ENCODE measurements at places on chromosomes 2 and 18. TPM values are rescaled to one million over a fixed set of nuclear protein-coding genes. Genes with fewer than 3 reads are reported as not detected.

The COL3A1 gene
- total RNA-seq = not detected

GRCh38 chr2:85277416-85278158, 50.2 kb downstream of the TGOLN2 start:
- H3K4me1 ChIP-seq = no peaks in the 10 kb centered on the region
- no peak overlapping the region for H3K4me3 ChIP-seq
- peaks cover 13% of the 10 kb centered on the region for H3K27me3 ChIP-seq
- DNase-seq = no peak
- H3K36me3 ChIP-seq = no peaks in the 10 kb centered on the region

The ANKRD30BL gene
- 0.20 TPM for total RNA-seq

The SLC5A6 gene
- 31.6 TPM for total RNA-seq

The CCDC74A gene
- 4.9 TPM for total RNA-seq

- H3K27me3 ChIP-seq = peaks cover 35% of the 10 kb centered on the region
- no peak overlapping the region for H3K4me3 ChIP-seq
- H3K36me3 ChIP-seq = no peaks in the 10 kb centered on the region
- no peak for DNase-seq
Measured at GRCh38 chr2:176612736-176613135, 343.5 kb downstream of the MTX2 start.

GRCh38 chr2:47631792-47632398, 151.1 kb upstream of the MSH6 start:
- no peaks in the 10 kb centered on the region for H3K36me3 ChIP-seq
- no peak overlapping the region for H3K4me3 ChIP-seq
- no peak overlapping the region for H3K27ac ChIP-seq
- no peak for DNase-seq
- H3K4me1 ChIP-seq = peaks cover 3% of the 10 kb centered on the region

DNA sequence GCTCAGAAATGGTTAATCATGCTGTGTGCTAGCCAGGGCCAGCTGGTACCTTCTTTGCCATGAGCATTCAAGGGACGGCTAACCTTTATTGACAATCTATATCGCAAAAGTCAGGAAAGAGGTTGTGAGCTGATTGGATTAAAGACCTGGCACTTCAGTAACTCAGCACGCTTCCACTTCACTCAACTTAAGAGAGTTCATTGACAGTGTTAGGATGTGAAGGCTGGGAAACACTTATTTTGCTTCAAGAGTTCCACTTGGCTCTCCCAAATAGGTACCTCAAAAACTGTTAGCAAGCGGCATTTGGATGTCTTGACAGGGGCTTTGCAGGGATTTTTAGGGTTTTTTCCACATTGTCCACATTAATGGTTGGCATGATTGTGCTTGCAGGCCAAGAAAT, 25.1 kb upstream of the TXNDC2 start:
- no peak for DNase-seq
- H3K27ac ChIP-seq = no peak overlapping the region
- peaks cover 2% of the 10 kb centered on the region for H3K4me1 ChIP-seq
- peaks cover 2% of the 10 kb centered on the region for H3K27me3 ChIP-seq
- H3K36me3 ChIP-seq = no peaks in the 10 kb centered on the region

- DNase-seq = no peak
- peaks cover 43% of the 10 kb centered on the region for H3K36me3 ChIP-seq
- peak overlapping the region; percentile 73 for H3K27ac ChIP-seq
- no peaks in the 10 kb centered on the region for H3K27me3 ChIP-seq
- peaks cover 27% of the 10 kb centered on the region for H3K4me1 ChIP-seq
- peak overlapping the region; percentile 50 for H3K4me3 ChIP-seq
Measured at GRCh38 chr18:80126797-80127196, 17.7 kb downstream of the ADNP2 start.

GRCh38 chr2:70399046-70399445, 97.2 kb upstream of the FAM136A start:
- peaks cover 3% of the 10 kb centered on the region for H3K4me1 ChIP-seq
- no peak overlapping the region for H3K4me3 ChIP-seq
- H3K27me3 ChIP-seq = peaks cover 20% of the 10 kb centered on the region

DNA sequence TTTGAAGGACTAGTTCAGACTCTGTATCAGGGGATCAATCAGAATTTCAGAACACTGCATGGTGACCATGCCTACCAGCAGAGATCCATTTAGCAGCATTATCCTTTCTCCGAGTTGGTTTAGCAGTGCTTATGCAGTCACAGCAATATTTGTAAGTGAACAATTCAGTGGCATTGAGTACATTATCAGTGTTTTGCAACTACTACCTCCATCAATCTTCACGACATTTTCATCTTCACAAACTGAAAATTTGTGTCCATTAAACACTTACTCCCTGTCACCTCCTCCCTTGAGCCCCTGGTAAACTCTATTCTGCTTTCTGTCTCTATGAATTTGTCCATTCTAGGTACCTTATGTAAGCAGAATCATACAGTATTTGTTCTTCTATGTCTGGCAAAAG, 20.1 kb downstream of the SLC9A2 start:
- H3K27me3 ChIP-seq = peaks cover 21% of the 10 kb centered on the region
- no peak for DNase-seq
- H3K36me3 ChIP-seq = no peaks in the 10 kb centered on the region
- H3K4me1 ChIP-seq = no peaks in the 10 kb centered on the region
- no peak overlapping the region for H3K27ac ChIP-seq

The C2orf66 gene
- total RNA-seq = 0.17 TPM

- no peaks in the 10 kb centered on the region for H3K4me1 ChIP-seq
- no peak overlapping the region for H3K4me3 ChIP-seq
- H3K36me3 ChIP-seq = no peaks in the 10 kb centered on the region
- peaks cover 4% of the 10 kb centered on the region for H3K27me3 ChIP-seq
Measured at GRCh38 chr2:121746071-121746578, 9.3 kb upstream of the TSN start.

DNA sequence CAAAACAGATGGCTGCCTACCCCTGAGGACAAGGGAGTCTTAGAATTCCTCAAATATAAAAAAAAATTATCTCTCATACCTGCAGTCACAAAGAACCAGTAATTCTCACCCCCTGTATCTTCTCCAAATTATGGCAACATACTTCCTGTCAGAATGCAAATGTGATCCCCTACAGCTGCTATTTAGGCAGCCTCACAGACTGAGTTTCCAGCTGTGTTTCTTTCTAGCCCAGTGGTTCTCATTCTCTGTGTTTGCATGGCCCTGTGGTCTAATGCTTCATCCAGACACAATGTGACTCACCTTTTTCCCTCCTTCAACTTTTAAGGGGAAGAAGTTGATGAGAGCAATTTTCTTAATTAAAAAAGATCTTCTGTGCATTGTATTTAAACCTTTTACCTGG, 726.3 kb downstream of the TSN start:
- H3K27ac ChIP-seq = no peak overlapping the region
- no peak overlapping the region for H3K4me3 ChIP-seq
- H3K36me3 ChIP-seq = no peaks in the 10 kb centered on the region

The LYPD6B gene
- total RNA-seq = not detected

DNA sequence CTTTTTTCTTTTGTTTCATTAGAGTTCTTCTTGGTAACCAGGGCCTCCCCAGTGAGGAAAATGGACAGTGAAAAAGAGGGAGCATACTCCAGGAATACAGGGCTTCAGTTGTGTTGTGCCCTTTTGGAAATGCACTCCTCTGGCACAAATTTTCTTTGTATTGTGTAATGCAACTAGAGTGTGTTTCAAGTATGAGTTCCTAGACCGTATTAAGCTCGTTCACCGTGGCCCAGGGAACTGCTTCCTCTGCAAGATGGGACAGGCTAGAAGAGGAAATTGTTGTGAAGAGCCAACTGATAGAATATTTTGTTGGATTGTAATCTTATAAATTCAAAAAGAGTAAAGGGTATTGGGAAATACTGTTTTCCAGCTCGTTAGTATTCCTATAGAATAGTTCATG, 137.2 kb upstream of the TTC39C start:
- peaks cover 2% of the 10 kb centered on the region for H3K36me3 ChIP-seq
- peaks cover 6% of the 10 kb centered on the region for H3K4me1 ChIP-seq
- peaks cover 22% of the 10 kb centered on the region for H3K27me3 ChIP-seq
- H3K4me3 ChIP-seq = no peak overlapping the region
- no peak overlapping the region for H3K27ac ChIP-seq
- no peak for DNase-seq

DNA sequence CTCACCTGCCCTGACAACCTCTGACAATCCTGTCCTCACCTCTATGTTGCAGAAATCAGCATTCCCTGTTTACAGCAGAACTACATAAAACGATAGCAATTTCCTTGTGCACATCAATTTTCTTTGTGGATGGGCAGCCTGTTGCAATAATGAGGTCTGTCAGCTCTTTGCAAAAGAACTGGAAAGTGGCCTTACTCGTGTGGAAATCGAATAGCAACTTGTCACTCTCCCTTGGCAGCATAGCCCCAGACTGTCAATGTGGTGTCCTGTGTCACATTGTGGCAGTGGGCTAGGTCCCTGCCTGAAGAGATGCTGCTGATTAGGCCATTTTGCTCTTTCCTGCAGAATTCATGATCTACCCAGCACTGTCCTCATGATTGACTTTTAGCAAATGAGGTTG, 531.9 kb downstream of the CCDC85A start:
- no peak overlapping the region for H3K4me3 ChIP-seq
- H3K4me1 ChIP-seq = no peaks in the 10 kb centered on the region
- no peaks in the 10 kb centered on the region for H3K27me3 ChIP-seq
- no peak for DNase-seq
- H3K27ac ChIP-seq = no peak overlapping the region

DNA sequence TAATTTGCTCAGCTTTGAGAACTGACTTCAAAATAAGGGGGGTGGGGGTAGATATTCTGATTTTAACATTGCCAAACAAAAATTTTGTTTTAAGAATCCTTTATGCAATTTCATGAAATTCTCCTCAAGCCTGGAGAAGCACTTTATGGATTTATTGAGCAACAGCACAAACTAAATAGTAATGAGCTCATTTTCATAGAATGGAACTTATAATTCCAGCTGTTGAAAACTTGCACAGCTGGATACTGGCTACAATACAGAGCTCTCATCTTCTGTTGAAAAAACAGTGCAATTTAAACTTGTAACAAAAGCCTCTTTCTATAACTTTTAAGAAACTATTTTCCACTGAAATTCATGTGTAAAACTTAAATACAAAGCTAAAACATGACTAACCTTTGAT, 137.6 kb upstream of the FN1 start:
- no peak for DNase-seq
- H3K27me3 ChIP-seq = peaks cover 8% of the 10 kb centered on the region
- no peak overlapping the region for H3K4me3 ChIP-seq

- peaks cover 70% of the 10 kb centered on the region for H3K27me3 ChIP-seq
- H3K27ac ChIP-seq = no peak overlapping the region
- H3K4me1 ChIP-seq = peaks cover 6% of the 10 kb centered on the region
Measured at GRCh38 chr18:77248873-77249568, 627 bp upstream of the GALR1 start.

DNA sequence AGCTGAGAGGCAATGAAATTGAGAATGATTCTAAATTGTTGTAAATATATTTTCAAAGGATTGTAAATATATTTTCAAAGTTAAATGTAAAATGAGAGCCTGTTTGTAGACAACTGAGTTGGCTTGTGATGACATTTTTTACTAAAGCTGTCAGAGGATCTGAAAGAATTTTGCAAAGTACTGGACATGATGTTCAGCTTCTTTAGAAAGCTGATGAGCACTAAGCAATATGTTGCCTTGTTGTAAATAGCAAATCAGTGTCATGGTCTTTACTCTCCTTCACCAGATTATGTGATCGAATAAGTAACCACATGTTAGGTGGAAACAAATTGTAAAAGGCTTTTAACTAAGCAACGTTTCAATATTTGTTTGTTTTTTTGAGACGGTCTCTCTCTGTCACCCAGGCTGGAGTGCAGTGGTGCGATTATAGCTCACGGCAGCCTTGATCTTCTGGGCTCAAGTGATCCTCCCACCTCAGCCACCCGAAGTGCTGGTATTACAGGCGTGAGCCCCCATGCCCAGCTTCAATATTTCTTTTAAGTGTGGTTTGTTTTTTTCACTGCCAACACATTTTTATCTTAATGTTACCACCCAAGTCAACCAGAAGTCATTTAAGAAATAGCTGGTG, 44.0 kb downstream of the E2F6 start:
- H3K27me3 ChIP-seq = no peaks in the 10 kb centered on the region
- no peaks in the 10 kb centered on the region for H3K36me3 ChIP-seq
- no peaks in the 10 kb centered on the region for H3K4me1 ChIP-seq
- no peak overlapping the region for H3K4me3 ChIP-seq
- no peak for DNase-seq
- no peak overlapping the region for H3K27ac ChIP-seq

The ASXL3 gene
- total RNA-seq = not detected

The UNC80 gene
- total RNA-seq = not detected

The CDKL4 gene
- 1.2 TPM for total RNA-seq

DNA sequence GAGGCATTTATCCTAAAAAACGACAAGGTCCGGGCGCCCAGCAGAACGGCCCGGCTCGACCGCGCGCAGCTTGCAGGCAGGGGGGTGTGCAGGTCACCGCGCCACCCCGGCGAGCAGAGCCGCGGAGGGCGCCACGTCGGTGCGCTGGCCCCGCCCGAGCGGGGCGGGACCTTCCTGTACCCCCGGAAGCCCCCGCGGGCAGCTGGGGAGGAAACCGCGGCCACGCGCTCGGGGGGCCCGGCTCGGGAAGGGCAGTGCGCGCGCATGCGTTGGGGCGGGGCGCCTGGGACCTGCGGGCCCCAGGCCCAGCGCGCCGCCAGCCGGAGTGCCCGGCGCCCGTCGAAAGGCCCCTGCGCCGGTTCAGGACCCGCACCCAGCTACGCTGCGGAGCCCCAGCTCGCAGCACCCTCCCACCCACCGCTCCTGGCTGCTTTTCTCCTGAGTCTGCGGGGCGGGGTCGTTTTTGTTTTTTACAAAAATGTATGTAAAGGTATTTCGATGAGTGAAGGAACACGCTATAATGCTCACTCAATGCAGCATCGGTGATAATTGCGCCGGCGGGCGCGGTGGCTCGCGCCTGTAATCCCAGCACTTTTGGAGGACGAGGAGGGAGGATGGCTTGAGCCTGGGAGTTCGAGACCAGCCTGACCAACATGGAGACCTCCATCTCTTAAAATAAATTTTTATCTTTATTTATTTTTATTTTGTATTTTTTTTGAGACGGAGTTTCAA, 47.7 kb upstream of the POMC start:
- H3K4me1 ChIP-seq = peaks cover 6% of the 10 kb centered on the region
- peak overlapping the region; percentile 75 for H3K4me3 ChIP-seq
- DNase-seq = peak; percentile 97
- H3K27ac ChIP-seq = peak overlapping the region; percentile 63

DNA sequence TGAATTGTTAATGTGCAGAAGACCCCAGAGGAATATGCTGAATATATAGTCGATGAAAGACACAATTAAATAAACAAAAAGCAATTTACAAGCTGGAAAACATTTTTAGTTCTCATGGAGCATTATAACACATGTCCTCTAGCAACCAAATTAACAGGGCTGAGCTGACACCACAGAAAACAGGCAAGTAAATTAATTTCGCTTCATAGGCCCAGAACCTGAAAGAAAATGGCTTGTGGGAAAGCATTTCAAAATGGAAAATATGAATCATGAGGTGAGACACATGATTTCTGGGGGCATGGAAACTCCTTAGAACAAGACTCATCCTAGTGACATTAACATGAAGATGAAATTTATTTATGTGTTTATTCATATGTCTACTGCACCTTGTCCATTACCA, 25.0 kb upstream of the RNF152 start:
- no peaks in the 10 kb centered on the region for H3K4me1 ChIP-seq
- no peak overlapping the region for H3K4me3 ChIP-seq
- peaks cover 13% of the 10 kb centered on the region for H3K27me3 ChIP-seq
- DNase-seq = no peak
- H3K27ac ChIP-seq = no peak overlapping the region

Data from activated naive CD8-positive, alpha-beta T cell treated with anti-CD3 and anti-CD28 coated beads, Interleukin-2, amount 10 ng/mL, durations not matched to agents 7 days and 5 days (primary cell).